ENCODE measurements at places on chromosomes 6 and 20. TPM values are rescaled to one million over a fixed set of nuclear protein-coding genes. Genes with fewer than 3 reads are reported as not detected.

The CRISP2 gene
- total RNA-seq: not detected

The BFSP1 gene
- total RNA-seq: 2.9 TPM

The PLA2G7 gene
- total RNA-seq: 0.13 TPM

The TM9SF4 gene
- 24.3 TPM for total RNA-seq

The PRL gene
- not detected for total RNA-seq

The MRPL18 gene
- 66.6 TPM for total RNA-seq

The LY6G6C gene
- not detected for total RNA-seq

The TMEM151B gene
- total RNA-seq: not detected

The GABRR1 gene
- not detected for total RNA-seq

The OR10C1 gene
- total RNA-seq: not detected

The ADAM33 gene
- total RNA-seq: 29.2 TPM

The LPA gene
- total RNA-seq: not detected

The DDX39B gene
- 394 TPM for total RNA-seq

The SRPK1 gene
- total RNA-seq: 46.1 TPM

The SF3B5 gene
- 122 TPM for total RNA-seq

The KCNB1 gene
- under 0.01 TPM for total RNA-seq

All from aortic smooth muscle cell (primary cell).